ENCODE measurements at places on chromosomes 13 and 19.

- peak; percentile 94 for DNase-seq
Measured at GRCh38 chr13:42720113-42720857, 61.1 kb upstream of the FAM216B start.

DNA sequence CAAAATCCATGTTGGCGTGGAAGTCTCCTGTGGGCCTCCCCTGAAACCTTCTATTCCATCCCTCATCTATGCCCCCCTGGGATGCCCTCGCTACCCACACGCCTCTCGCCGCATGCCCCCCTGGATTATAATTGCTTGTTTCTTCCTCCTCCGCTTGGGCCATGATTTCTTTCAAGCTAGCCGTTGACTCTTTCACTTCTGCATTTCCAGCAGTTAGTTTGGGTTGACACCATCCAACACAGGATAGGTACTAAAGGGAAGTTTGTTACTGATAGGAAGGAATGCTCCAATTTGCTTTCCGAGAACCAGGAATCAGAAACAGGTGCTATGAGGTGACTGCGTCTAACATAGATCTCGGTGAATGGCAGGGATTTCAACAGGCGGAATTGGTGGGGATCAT lies 7.7 kb upstream of the SLC25A15 start:
- no peak for DNase-seq

DNA sequence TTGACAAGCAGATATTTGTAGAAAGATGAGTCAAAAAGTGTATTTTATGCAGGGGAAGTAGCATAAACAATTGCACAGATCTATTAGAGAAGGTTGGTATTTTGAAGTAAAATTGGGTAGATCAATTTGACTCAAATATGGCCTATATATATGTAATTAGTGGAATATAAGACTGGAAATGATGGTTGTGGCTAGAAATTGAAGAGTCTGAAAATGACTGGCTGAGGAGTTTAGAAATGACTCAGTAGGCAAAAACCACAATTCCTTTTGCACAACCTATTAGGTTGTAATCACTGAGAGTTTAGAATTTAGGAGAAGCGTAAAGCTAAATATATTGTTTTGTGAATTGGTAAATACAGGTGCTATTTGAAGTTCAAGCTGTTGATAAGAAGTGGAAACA lies 622.6 kb upstream of the PCDH20 start:
- DNase-seq, result no peak

DNA sequence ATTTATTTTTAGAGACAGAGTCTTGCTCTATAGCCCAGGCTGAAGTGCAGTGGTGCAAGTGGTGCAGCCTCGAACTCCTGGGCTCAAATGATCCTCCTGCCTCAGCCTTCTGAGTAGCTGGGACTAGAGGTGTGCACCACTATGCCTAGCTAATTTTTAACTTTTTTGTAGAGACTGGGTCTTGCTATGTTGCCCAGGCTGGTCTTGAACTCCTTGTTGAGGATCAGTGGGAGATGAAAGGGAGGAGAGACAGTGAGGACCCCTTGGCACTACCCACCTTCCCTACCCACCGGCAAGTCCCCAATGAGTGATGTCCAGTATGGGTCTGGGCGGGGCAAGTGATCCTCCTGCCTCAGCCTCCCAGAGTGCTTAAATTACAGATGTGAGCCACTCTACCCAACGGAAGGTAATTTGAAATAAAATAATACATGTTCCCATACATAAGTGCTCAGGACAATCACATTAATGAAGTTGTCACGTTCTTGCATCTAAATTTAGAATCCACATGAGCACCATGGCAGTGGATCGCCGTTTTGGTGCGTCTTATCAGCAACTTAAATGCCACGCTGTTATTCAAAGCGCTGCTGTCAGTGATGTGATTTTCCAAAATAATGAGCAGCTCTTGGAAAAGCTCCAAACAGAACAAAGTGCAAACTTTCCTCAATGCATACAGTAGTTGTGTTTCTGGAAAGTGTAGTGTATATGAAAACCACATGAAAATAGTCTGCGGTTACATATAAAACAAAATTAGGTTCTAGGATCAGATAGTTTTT lies 5.9 kb upstream of the ARL11 start:
- no peak for DNase-seq

- DNase-seq, result no peak
Measured at GRCh38 chr19:6362027-6362350, 658 bp downstream of the CLPP start.

DNA sequence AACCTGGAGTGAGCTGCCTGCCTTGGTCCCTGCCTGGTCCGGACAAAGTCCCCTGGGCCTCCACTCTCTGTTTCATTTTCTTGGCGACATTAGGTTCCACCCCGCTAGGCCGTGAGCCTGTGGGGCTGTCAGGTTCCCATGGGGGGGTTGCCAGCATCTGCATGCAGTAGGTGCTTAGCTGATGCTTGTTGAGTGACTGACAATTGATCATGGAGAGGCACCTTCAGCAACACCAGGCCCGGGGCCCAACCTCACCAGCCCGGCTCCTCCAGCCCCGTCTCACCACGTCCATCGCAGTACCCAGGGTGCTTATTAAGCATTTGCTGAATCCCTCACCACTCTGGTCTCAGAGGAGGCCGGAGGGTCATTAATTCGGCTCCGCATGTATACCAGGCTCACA lies 13.4 kb downstream of the MISP start:
- DNase-seq, result no peak

- no peak for DNase-seq
Measured at GRCh38 chr19:2528675-2529101, 52.8 kb downstream of the GADD45B start.

Measured in AG04449 (cell line).